AG10803 (cell line): ENCODE measurements at places on chromosomes 5 and 9.

DNA sequence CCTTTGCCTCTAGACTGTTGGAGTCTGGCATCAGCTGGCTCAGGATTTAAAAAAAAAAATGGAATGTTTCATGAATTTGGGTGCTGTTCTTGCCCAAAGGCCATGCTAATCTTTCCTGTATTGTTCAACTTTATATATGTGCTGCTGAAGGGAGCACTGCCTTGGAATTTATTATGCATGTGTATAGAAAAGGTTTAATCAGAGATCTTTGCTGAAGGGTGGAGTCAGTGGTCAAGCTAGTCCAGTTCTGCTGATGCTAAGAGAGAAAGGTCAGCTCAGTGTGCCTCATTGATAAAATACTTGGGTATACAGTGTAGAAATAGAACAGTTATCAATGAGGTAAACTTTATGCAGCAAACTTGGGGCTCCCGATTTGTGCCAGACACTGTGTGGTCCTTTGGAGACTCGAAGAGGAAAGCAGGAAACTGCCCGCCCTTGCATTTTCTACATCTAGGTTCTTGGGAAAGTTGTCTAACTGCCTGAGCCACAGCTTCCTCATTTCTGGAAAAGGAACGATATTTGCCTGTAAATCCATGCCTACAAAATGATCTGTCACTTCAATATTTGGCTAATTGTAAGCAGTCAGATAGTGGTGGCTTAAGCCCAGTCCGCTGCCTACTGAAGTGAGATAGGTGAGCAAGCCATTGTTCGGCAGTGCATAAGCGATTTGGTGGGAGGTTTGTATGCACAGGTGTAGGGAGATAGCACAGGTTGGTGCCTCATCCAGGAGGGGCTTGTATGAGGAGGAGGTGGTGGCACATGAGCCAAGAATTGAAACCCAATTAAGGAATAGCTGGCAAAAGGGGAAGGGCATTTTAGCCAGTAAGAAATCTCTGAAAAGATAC, 29.2 kb upstream of the GTF2H2C start:
- no peak for DNase-seq

DNA sequence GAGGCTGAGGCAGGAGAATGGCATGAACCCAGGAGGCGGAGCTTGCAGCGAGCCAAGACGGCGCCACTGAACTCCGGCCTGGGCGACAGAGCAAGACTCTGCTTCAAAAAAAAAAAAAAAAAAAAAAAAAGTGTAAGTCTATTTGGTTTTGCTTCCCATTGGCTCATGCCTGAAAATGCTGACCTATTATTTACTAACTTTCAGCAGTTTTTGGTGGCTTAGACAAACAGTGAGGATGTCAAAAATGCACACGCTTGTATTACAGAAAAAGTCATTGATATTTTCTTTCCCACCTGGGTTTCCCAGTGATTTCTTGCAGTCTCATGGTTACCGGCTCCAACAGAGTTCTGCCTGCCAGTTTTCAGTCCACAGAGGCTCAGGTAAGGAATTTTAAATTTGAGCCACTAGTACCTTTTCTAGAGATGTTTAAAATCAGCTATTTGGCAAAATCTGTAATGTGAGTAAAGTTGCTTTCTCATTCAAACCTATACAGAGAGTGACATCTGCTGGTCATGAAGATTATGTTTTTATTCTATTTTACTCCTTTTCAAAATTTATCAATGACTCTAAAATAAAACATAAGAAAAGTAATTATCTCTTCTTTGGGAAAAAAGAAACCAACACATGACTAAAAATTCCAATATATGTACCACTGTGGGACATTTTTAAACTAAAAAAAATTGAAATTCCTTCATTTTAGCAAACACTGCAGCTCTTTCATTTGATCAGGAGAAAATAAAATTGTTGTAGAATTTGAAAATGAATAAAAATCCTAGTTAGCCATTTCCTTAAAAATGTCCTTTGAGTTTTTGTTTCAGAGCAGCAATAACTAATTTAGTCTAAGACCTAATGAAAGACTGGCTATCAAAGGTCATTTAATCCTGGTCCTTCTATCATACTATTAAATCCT, 8.8 kb downstream of the FAM200C start:
- peak; percentile 43 for DNase-seq

- DNase-seq: no peak
Observed at GRCh38 chr5:10317825-10318682, 10.4 kb upstream of the CMBL start.

- DNase-seq: peak; percentile 84
Observed at GRCh38 chr5:137220523-137220927, 278.6 kb downstream of the SPOCK1 start.

- DNase-seq: peak; percentile 19
Observed at GRCh38 chr9:91001146-91001611, 199.6 kb downstream of the SYK start.

DNA sequence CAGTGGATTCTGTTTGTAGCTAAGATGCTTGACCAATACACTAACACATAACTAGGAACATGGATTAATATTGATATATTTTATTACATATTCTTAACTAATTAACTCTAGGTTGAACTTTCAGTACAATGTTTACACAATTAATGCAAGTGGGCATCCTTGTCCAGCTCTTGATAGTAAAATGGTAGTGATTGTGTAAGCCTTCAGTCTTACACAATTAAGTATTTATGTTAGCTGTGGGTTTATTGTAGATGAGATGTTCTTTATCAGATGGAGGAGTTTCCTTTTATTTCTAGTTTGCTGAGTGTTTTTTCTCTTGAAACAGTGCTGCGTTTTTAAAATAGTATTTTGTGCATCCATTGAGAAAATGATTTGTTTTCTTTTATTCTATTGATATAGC, 1210.8 kb downstream of the CDH12 start:
- no peak for DNase-seq

DNA sequence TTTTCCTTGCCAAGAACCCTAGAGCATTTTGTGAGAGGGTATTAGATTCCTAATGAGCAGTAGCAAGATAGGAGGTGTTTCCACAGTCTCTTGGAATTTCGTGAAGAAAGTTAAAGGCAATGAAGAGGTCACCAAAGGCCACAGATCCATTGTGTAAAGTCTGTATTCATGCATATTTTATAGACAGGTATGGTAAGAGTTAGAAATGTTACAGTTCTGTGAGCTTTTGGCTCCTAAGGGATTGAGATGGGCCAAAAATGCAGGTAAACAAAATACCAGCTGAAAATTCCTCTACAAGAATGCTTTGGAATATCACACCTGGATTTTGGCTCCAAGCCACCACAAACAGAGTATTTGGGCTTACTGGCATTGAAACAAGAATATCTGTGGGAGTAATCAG, 47.4 kb upstream of the FST start:
- DNase-seq: no peak

- DNase-seq: peak; percentile 60
Observed at GRCh38 chr5:101425339-101425859, 522.3 kb upstream of the ST8SIA4 start.

DNA sequence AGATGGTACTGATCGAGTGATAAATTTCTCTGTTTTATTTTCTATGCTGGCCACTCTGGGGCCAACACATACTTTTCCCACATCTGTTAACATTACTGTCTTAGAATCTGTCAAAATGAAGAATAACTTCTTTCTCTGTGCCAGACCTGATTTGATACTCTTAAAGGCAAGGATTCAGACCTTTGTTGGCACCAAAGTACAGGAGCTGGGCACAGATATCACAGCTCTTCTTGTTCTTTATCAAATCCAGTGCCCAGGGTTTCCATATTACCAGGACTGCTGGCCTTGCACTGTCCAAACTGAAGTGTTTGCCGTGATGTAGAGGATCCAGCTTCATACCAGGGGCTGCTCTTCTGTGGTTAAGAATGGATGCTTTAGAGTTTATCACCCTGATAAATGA, 20.9 kb downstream of the ZNF474 start:
- peak; percentile 69 for DNase-seq

DNA sequence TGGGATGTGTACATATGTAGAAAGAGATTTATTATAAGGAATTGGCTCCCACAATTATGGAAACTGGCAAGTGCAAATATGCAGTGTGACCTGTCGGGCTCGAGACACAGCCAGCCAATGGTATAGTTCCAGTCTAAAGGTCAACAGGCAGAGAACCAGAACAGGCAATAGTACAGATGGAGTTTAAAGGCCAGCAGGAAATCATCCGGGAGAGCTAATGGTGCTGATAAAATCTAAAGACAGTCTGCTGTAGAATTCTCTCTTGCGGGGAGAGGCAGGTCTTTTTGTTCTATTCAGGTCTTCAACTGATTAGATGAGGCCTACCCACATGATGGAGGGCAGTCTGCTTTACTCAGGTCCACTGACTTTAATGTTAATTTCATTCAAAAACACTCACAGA, 21.8 kb downstream of the ANKRD31 start:
- no peak for DNase-seq

- no peak for DNase-seq
Observed at GRCh38 chr5:36239370-36240293, 2.1 kb downstream of the NADK2 start.

- DNase-seq: no peak
Observed at GRCh38 chr5:157592594-157592993, 17.0 kb upstream of the ADAM19 start.

DNA sequence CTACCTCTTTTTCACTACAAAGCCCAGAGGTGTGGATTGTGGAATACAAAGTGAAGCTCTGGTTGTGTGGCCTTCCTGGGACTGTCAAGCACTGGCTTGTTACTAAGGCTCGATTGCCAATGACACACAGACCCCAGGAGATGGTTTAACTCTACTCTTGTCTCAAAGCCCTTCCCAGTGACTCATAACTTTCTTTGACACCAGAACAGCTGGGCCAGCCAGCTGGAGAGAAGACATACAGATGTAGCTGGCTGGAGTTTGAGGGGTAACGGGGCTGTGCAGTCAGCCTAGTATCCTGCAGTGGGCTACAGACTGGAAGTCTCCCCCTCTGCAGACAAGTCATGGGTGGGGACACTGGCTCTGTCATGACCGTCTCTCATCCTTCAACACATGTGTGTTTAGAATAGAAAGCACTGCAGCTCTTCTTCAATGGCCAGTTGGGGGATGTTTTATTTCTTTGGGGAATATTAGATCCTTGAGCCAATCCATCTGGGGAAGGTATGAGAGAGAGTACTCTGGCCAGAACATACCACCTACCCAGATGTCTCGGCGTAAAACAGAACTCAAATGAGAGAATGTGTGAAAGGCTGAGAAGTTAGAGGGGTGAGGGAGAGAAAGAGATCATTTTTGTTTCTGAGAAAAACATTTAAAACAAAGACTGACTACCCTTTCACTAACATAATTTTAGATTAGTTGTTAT, 53.3 kb downstream of the SEMA6A start:
- no peak for DNase-seq
